ENCODE measurements at places on chromosomes 5 and 9.
A peak's percentile ranks its signal among the peaks of the same experiment; 100 is the strongest.

GRCh38 chr5:89327608-89328007 is 444.6 kb upstream of the MEF2C start:
- DNase-seq, result no peak

- no peak for DNase-seq
Measured at GRCh38 chr9:88775559-88775958, 215.7 kb upstream of the S1PR3 start.

GRCh38 chr9:119284118-119284517 is 85.1 kb downstream of the BRINP1 start:
- DNase-seq, result no peak

DNA sequence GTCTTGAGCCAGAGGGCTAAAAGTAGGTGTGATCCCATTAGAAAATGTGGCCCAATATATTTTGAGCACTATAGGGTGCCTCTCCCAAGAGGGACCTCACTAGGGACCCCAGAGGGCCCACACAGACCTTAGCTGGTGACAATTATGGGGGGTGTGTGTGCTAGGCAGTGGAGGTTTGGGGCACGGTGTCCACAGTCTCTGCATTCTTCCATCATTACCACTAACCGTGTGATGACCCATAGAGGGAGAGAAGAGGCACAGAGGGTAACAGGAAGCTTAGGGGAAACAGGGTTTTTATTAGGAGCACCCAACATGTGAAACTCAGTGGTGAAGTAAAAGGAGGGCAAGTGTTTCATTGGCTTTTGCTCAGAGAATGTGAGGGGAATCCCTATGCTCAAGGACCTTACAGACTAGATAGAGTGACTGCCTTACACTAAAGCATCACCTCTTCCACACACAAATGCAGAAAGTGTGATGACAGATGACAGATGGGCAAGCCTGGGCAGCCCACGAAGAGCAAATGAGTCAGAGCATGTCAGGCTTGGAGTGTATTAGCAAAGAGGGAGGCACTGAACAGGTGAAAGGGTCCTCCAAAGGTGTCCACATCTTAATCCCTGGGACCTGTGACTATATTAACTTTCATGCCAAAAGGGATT is 2.5 kb upstream of the ACTL7A start:
- peak; percentile 37 for DNase-seq

DNA sequence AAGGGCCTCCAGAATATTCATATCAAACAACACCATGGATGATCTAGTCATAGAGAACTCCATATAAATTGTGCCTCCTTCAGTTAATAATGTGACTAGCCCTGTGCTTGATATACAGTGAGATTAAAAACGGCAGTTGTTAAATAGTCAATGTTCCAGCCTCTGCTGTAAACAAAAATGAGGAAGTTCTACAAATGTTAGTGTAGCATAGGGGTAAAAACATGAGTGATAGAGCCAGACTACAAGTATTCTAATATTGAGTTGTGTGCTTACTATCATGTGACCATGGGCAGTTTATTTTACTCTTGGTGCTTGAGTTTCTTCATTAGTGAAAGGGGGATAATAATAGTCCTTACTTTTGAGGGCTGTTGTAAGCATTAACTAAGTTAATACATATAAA is 43.3 kb upstream of the SLCO6A1 start:
- no peak for DNase-seq

- no peak for DNase-seq
Measured at GRCh38 chr9:117462861-117463260, 48.0 kb upstream of the ASTN2 start.

DNA sequence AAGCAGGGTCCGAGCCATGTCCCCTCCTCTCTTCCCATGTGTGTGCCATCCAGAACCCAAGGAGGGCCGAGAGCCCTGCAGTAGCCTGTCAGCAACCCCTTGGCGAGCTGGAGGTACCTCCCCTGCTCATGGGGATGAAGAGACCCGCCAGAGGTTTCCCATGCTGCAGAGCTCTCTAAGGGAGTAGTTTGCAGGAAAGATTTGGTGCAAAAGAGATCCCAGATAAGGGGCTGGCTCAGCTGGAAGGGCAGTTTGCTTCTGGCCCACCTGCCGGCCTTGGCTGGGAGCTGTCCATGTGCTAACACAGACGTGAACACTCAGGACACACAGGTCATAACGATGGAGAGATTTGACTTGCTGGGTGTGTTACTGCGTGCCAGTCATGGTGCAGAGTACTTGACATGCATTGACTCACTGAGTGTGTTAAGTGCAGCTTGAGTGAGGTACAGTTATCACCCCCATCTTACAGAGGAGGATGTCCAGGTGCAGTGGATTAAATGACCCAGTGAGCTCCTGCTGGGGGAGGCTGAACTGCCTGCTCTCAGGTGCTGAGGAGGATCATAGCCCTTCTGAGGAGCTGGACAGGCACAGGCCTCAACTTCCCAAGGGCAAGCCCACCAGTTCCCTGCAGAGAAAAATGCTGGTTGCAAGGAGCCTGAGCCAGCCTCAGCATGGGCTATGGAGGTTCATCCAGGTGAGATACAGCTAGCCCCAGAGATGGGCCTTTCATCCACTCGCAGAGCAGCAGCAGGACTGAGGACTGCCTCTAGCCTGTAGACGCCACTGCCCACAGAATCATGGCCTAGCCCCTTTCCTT is 6.3 kb upstream of the SLC25A48 start:
- DNase-seq, result no peak

GRCh38 chr9:113526841-113527240 is 63.3 kb downstream of the RGS3 start:
- DNase-seq, result no peak

- no peak for DNase-seq
Measured at GRCh38 chr5:64972591-64972990, 203.9 kb downstream of the CWC27 start.

DNA sequence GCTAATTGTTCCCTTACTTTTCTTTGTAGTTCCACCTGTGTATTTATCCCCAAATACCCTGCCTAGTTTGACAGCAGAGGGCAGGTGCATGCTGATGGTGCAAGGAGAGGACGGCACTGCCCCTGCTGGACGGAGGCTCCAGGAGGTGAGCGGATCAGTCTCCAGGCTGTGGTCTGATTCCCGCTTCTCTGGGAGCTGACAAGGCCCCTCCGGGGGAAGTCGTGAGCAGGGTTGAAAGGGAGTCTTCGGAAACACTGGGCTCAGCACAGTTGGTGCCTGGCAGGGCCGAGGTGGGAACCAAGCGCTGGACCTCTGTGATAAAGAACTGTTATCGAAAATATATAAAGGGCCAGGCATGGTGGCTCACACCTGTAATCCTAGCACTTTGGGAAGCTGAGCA is 52.9 kb downstream of the RASGEF1C start:
- DNase-seq, result no peak

GRCh38 chr9:16715404-16715803 is 155.1 kb downstream of the BNC2 start:
- DNase-seq, result no peak

DNA sequence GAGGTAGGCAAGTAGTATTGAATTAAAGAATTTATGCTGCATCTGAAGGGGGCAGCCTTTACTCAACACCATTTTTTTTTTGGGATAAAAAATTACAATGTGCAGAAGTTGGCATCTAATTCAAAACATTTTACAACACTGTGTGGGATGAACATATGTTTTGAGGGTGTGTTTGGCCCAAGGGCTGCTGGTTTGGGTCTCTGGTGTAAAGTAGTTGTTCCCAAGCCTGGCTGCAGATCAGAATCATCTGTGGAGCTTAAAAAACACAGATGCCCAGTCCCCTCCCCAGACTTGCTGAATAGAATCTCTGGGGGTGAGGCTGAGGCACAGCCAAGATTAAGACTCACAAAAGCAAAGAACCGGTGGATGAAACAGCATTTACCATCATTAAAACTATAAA is 33.0 kb upstream of the PDZD2 start:
- no peak for DNase-seq

GRCh38 chr5:121251954-121252353 is 599.7 kb upstream of the FTMT start:
- no peak for DNase-seq

DNA sequence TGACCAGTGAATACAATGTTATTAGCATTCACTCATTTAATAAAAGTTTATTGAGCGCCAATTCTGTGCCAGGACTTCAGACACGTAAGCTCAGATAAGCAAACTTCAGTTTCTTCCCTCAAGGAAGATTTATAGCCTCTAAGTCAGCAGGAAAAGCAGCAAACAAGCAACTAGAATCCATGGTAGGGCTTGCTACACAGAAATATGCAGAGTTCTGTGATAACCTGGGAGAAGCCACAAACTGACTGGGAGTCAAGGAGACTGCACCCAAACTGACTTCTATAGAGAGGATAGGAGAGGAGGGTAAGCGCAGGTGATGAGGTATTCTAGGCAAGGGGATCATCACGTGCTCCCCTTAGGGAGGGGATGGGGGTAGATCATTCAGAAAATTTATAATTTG is 1.4 kb upstream of the OGN start:
- no peak for DNase-seq

DNA sequence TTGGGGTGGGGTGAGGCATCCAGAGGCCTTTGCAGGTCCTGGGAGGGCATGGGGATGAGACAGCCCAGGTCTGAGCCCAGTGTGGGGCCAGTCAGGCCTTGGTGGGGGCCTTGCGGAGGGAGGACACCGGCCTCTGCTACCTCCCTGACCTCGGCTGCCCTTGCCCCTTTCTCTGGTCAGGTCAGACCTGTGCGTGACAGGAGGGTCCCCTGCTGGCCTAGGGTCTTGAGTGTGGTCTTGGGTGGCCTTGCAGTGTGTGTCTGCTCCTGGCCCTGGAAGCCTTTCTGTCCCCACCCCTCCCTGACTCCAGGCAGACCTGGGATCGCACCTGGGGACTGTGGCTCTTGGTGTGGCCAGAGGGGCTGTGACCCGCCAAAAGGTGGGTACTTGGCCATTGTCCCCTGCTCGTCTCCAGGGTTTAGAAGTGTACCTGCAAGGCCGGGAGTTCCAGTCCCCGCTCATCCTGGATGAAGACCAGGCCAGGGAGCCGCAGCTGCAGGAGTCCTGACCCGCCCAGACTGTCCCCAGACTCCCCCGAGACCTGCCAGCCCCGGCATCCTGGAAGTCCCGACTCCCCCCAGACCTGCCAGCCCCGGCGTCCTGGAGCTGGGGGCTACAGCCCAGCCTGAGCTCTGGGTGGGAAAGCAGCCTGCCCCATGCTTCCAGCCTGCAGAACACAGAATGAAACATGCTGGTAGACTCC is 4.4 kb upstream of the MAN1B1 start:
- no peak for DNase-seq

DNA sequence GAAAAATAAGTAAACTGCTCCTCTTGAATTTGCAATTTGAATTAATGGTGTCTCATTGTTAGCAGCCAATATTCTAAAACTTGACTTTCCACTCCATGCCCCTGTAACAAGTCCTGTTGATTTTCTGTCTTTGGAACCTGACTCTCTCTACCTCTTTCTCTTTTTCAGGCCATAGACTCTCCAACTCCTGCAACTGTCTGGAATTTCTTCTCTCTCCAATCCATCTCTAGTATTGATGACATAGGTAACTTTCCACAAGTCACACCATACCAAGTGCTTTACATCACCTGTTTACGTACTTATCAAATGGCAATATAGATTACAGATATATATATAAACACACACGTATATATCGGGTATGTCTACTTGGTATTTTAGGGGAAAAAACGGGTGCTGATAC is 923 bp downstream of the C5orf34 start:
- no peak for DNase-seq

DNA sequence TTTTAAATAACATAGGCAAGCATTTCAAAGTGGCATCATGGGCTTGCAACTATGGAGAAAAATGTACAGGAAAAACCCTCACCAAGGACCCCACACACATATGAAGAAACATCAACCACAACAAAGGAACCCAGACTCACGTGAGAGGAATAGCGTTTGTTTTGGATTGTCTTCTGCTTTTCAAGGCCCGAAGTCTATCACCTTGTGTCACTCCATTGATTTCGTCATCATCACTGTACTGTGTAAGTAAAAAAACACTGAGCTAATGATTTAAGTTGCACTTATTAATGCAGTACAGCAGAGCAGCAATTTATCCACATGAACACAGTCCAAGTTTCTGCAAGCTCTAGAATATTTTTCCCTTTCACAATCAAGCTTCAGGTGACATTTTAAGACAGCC is 72.4 kb downstream of the HABP4 start:
- DNase-seq, result no peak

GRCh38 chr5:24320643-24321042 is 324.1 kb downstream of the CDH10 start:
- no peak for DNase-seq

DNA sequence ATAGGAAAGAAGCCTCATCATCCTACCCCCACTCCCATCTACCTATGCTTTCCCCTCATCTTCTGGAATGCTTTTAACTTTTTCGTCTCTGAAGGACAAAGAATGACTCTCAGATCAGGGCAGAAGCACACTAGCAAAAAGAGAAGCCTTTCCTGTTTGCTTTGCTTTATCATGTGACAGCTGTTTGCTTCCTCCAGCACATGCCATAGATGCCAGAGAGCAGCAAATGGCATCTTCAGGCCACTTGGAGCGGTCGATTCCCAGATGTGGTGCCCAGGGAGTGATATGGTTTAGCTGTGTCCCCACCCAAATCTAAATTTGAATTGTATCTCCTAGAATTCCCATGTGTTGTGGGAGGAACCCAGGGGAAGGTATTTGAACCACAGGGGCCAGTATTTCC is 294.8 kb downstream of the GADD45G start:
- no peak for DNase-seq

DNA sequence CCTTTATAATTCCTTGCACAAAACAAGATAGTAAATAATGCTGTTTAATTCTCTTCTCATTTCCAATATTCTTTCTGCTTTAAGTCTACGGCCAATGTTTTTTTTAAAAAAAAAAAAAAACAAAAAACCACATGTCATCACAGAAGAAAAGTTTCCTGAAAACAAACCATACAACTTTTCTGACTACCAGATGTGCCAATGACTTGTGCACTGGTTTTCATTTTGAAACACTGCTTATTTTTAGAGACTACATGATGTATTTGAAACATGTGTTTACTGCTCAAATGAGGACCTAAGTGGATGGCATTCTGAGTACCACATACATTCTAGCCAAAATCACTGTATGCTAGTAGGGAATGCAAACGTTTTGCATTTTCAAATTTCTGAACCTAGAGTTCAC is 167.9 kb downstream of the GLIS3 start:
- DNase-seq, result no peak

GRCh38 chr9:133989625-133990365 is 2.3 kb downstream of the VAV2 start:
- no peak for DNase-seq
